ENCODE measurements at places on chromosomes 2 and 18.

GRCh38 chr2:95313296-95314131, 16.4 kb downstream of the KCNIP3 start:
- DNase-seq: no peak

GRCh38 chr2:129758784-129759471, 220.5 kb upstream of the RAB6C start:
- DNase-seq: no peak

- no peak for DNase-seq
Observed at GRCh38 chr2:192298664-192299063, 103.9 kb upstream of the TMEFF2 start.

GRCh38 chr2:239824866-239825704, 200.1 kb downstream of the NDUFA10 start:
- no peak for DNase-seq

GRCh38 chr2:218516614-218517013, 51.5 kb downstream of the USP37 start:
- DNase-seq: no peak

GRCh38 chr18:40897884-40898283, 1057.2 kb upstream of the PIK3C3 start:
- DNase-seq: no peak

- no peak for DNase-seq
Observed at GRCh38 chr2:96663829-96664228, 21.3 kb downstream of the FER1L5 start.

GRCh38 chr2:96114903-96115581, 1.3 kb downstream of the ADRA2B start:
- DNase-seq: no peak

GRCh38 chr2:35408320-35408719, 947.3 kb upstream of the CRIM1 start:
- DNase-seq: no peak

GRCh38 chr2:197460649-197461048, 7.3 kb downstream of the COQ10B start:
- DNase-seq: no peak

- DNase-seq: no peak
Observed at GRCh38 chr2:42194428-42194827, 25.3 kb downstream of the EML4 start.

- DNase-seq: no peak
Observed at GRCh38 chr18:12309683-12310198, 1.7 kb downstream of the TUBB6 start.

DNA sequence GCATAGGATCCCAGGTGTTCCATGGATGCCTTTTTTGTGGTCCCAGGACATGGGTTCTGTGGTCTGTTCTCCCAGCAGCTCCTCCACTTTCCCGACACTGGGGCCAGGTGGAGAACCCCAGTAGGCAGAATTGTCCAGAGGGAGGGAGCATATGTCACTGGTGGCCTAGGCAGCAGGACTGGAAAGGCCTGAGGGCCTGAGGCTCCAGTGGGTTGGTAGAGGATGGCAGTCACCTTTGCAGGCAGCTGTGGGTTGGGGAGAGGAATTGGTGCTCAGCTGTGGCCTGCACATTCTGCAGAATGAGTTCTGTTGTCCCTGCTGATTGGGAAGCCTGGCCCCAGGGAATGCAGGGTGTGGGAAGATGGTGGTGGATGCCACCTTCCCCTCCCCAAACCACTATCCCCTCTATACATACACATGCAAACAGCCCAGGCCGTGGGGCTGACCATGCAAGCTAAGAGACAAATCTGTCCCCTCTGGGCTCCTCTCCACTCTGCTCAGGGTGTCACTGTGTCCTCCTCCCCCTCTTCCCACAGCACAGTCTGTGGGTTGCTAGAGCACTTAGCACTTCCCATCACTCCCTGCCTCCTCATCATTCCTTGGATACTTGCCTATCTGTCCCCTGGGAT, 11.4 kb downstream of the CTIF start:
- DNase-seq: no peak

DNA sequence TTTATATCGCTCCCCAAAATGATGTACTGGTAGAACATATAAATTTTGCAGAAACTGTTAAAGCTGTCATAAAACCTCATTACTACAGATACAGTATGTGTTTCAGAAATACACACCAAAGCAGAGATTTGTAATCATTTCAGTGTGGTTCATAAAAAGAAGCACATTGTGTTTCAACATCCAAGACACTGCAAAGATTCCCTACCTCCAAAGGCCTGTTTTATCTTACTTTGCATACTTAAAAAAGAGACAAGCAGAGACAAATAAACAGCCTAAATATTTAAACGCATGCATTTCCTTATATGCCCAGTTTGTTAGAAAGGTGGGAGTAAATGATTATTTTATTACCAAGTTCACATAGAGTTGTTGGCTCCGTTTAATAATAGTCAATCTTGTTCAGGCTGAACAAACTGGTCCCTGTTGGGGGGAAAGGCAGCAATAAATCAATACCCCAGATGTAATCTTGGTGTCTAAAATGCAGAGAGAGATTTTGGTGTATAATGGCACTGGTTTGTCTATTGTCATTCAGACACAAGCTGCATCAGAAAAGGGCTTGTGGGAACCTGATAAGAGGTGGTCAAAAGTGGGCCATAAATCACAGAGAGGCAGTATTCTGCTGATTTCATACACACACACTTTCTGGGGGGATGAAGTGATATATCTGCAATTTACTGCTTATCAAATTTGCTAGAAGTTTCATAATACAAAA, 321.4 kb upstream of the ETAA1 start:
- no peak for DNase-seq

- DNase-seq: no peak
Observed at GRCh38 chr18:8301427-8302172, 307.6 kb upstream of the RAB12 start.

GRCh38 chr2:166282154-166282553, 93.6 kb downstream of the SCN9A start:
- DNase-seq: no peak

All from fibroblast of skin of left quadriceps (primary cell).